Effector memory CD4-positive, alpha-beta T cell (primary cell): ENCODE measurements at places on chromosomes 3 and 15.

DNA sequence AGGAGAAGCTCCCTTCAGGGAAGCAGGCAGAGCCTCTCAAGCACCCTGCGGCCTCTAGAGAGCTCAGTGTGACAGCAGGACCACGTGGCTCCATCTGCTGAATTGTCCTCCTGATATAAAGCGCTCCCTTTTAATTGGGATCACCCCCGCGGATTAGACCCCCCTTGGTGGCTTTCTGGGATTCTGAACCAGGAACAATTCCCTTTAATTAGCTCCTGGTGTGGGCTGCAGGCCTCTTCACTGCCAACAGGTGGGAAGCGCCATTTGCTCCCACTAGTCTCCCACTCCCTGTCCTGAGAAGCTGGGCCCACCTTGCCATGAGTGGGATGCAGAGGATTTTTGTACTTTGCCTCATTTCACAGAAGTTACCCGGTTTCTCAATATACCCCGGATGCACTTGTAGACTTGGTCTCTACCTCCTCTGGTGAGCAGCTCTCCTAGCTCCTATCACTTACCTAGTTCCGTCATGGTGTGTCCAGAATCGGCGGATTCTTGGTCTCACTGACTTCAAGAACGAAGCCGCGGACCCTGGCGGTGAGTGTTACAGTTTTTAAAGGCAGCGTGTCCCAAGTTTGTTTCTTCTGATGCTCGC, 592 bp downstream of the PGPEP1L start:
- no peaks in the 10 kb centered on the region for H3K4me1 ChIP-seq
- H3K27ac ChIP-seq = no peak overlapping the region
- no peaks in the 10 kb centered on the region for H3K27me3 ChIP-seq
- no peak for DNase-seq

DNA sequence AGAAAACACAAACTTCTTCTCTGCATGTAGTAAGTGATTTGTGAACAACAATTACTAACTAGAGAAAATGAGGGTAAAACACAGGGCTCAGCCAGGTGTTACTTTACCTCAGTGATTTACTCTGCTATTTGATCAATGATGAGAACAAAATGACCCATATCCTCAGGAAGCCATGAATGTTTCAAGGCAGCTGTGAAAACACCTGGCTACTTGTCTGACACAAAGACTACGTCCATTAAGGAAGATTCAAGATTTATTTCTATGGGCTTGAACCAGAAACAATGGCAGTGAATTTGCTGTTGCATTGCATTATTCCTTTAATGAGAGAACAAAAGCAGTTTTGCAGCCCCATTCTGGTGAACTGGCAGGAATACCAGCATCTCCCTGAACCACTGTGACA, 374.6 kb upstream of the ARL6 start:
- H3K4me3 ChIP-seq = no peak overlapping the region
- H3K27ac ChIP-seq = no peak overlapping the region
- no peaks in the 10 kb centered on the region for H3K27me3 ChIP-seq
- DNase-seq = no peak
- no peaks in the 10 kb centered on the region for H3K36me3 ChIP-seq

DNA sequence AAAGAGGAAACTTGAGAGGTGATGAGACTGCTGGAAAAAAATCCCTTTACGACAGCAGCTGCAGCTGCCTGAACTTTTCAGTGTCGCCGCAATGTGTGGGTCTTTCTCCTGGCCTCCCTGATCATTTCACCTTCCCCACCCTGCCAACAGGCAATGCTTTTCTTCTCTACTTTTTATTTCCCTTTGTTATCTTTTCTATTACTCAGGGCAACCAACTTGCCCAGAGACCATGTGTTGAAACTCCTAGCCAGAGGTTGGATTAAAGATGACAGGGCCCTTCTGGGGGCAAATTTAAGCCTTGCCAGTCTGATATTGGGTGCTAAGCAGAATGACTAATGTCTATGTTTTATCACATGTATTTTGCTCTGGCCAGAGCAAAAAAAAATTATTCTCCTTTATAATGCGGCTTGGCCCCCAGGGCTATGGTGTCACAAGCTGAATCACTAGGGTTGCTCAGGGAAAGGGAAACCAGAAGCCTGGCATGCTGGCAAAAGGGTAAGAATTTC, 51.5 kb upstream of the CFAP20DC start:
- no peak for DNase-seq
- H3K27ac ChIP-seq = no peak overlapping the region
- H3K4me3 ChIP-seq = no peak overlapping the region
- no peaks in the 10 kb centered on the region for H3K4me1 ChIP-seq
- peaks cover 2% of the 10 kb centered on the region for H3K27me3 ChIP-seq
- H3K36me3 ChIP-seq = no peaks in the 10 kb centered on the region

DNA sequence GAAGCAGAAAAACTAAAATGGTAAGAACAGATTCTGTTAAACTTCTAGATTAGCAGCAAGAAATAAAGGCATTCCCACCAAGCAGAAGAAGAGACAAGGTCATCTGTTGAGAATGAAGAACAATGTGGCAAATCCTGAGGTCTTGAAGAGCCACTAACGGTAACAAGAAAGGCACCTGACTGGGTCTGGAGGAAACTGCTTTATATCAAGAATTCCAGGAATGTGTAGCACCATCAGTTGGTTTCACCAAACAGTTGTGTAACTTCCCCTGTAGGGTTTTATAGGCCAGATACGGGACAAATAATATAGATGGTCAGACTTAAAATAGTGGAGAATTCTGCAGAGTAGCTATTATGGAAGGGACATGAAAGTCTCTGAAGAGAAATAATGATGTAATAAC, 57.3 kb downstream of the ACAP2 start:
- H3K27me3 ChIP-seq = no peaks in the 10 kb centered on the region
- no peaks in the 10 kb centered on the region for H3K4me1 ChIP-seq
- DNase-seq = no peak
- H3K27ac ChIP-seq = no peak overlapping the region
- no peak overlapping the region for H3K4me3 ChIP-seq
- H3K36me3 ChIP-seq = peaks cover 16% of the 10 kb centered on the region

DNA sequence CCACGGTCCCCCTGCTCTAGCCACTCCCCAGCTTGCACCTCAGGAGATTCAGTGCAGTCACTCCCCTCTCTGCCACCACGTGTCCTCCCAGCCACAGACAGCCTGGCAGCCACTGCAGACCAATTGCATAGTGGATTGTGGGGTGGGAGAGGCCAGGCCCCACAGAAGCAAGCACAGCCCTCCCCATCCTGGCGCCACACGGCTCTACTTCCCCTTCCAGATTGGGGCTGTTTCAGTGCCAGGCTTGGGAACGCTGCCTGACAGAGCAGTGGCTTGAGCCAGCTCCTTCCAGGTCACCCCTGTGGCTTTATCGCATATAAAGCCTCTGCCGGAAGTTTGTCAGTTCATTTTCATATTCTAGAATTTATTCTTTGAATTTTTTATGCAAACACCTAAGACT, 90.7 kb downstream of the TMEM266 start:
- H3K4me3 ChIP-seq = no peak overlapping the region
- no peaks in the 10 kb centered on the region for H3K36me3 ChIP-seq
- peaks cover 5% of the 10 kb centered on the region for H3K27me3 ChIP-seq
- no peak overlapping the region for H3K27ac ChIP-seq

- DNase-seq = no peak
- no peak overlapping the region for H3K27ac ChIP-seq
- H3K4me3 ChIP-seq = no peak overlapping the region
- H3K27me3 ChIP-seq = peaks cover 18% of the 10 kb centered on the region
Measured at GRCh38 chr15:89809787-89810148, 4.9 kb downstream of the ANPEP start.

GRCh38 chr3:32335365-32336112, 56.1 kb upstream of the CMTM7 start:
- no peaks in the 10 kb centered on the region for H3K36me3 ChIP-seq
- DNase-seq = no peak
- H3K27ac ChIP-seq = peak overlapping the region; percentile 10
- peaks cover 11% of the 10 kb centered on the region for H3K4me1 ChIP-seq
- H3K27me3 ChIP-seq = no peaks in the 10 kb centered on the region

GRCh38 chr3:161560008-161560637, 63.5 kb downstream of the OTOL1 start:
- H3K27ac ChIP-seq = no peak overlapping the region
- DNase-seq = no peak
- no peaks in the 10 kb centered on the region for H3K36me3 ChIP-seq
- no peaks in the 10 kb centered on the region for H3K27me3 ChIP-seq
- no peak overlapping the region for H3K4me3 ChIP-seq
- H3K4me1 ChIP-seq = no peaks in the 10 kb centered on the region
